ENCODE measurements at places on chromosomes 11 and 22.

GRCh38 chr22:22074634-22075381 is 92.2 kb upstream of the TOP3B start:
- no peak for DNase-seq

DNA sequence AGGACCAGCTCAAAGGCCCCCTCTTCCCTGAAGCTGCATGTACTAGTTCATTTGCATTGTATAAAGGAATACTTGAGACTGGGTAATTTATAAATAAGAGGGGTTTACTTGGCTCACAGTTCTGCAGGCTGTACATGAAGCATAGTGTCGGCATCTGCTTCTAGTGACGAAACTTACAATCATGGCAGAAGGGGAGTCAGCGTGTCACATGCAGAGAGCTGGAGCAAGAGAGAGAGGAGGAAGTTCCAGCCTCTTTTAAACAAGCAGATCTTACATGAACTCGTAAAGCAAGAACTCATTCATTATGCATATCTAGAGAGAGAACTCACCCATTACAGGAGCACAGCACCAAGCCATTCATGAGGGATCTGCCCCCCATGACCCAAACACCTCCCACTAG is 7.1 kb upstream of the HMGXB4 start:
- no peak for DNase-seq

DNA sequence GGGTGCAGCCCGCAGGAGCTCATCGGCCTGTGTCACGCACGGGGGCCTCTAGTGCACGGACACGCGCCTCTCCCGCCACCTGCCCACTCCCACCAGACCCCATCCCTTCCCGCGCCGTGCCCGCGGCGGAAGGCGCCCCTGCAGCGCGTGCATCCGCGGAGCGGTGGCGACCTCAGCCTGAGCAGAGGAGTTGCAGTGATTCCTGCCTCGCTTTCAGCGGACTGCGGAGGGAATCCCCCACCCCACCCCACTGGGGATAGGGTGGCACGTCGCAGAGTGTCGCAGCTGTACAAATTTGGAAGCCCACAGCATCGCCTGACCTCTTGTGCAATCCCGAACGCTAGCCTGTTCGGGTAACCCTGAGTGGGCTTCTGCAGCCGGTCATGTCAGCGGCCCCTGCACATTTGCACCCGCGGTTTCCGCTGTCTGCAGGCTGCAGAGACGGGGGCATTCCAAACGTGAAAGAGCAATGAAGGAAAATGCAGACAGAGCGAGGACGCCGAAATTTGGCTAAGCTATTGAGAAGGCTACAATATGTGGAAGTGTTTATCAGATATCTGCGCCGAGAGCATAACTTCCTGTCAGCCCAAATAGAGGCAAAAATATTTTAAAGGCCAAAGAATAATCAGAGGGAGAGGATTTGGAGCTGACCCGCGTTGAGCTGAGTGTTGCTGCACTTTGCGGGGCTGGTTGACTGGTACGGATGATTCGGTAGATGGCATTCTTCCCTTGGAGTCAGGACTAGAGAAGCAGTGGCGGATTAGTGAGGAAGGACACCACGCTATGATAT is 617 bp upstream of the ARHGAP20 start:
- DNase-seq: no peak

- DNase-seq: no peak
Measured at GRCh38 chr11:34146866-34147265, 41.4 kb downstream of the NAT10 start.

GRCh38 chr11:27013781-27014361 is 20.0 kb downstream of the FIBIN start:
- peak; percentile 60 for DNase-seq

- DNase-seq: no peak
Measured at GRCh38 chr11:17538054-17538453, 6.2 kb downstream of the USH1C start.

GRCh38 chr22:32202539-32203180 is 2.2 kb downstream of the RFPL2 start:
- no peak for DNase-seq

DNA sequence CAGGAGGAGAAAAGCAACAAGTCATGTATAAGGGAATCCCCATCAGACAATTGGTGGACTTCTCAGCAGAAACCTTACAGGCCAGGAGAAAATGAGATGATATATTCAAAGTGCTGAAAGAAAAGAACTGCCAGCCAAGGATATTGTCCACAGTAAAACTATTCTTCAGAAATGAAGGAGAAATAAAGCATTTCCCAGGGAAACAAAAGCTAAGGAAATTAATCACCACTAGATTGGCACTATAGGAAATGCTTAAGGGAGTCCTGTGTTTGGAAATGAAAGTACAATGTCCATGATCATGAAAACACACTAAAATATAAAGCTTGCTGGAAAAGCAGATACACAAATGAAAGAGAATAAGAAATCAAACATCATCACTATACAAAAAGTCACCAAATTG is 282.0 kb downstream of the BLID start:
- no peak for DNase-seq

All from fibroblast of skin of left quadriceps (primary cell).